ENCODE measurements at places on chromosomes 4 and X. TPM values are rescaled to one million over a fixed set of nuclear protein-coding genes. Genes with fewer than 3 reads are reported as not detected.

GRCh38 chrX:24513416-24513815, 48.3 kb downstream of the PDK3 start:
- DNase-seq, result no peak

Gene BEND2
- total RNA-seq, result not detected

DNA sequence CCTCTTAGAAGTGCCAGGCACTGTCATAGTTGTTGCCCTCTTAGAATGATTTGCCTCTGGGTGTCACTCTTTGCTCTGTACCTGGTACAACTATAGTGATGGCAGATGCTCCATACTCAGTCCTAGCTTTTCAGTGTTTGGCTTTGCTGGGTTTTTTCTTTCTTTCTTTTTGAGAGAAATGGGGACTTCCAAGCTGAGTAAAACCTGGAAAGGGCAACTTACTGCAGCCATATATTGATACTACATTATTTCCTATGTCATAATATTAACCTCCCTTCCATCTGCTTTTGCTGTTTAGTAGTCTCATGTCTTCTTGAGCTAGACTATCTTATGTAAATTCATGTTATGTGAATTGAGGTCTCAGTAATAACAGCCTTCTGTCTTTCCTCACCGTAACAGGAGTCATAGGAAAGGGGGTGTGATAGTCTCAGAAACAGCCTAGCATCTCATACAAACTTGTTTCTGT, 49.0 kb downstream of the NIPAL1 start:
- DNase-seq, result no peak

GRCh38 chrX:21438792-21439191, 64.6 kb downstream of the CNKSR2 start:
- DNase-seq, result no peak

- DNase-seq, result no peak
Observed at GRCh38 chr4:114267976-114268375, 288.5 kb upstream of the ARSJ start.

Gene SLC6A8
- 0.68 TPM for total RNA-seq

Gene AKAP17A
- 49.2 TPM for total RNA-seq

DNA sequence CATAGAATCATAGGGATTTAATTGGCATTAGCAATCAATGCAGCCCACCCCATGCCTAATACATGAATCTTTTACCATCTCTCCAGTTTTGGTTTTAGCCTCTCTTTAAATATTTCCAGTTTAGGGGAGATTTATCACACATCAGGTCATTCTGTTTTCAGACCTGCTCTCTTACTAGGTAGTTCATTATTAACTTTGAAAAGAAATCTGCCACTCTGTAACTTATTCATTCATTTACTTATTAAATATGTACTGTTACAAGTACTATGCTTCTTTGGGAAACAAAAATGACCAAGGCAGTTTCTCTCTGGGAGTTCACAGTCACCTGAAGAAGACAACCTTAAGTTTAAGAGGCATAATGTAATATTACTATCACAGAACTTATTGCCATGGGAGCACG, 62.1 kb downstream of the USO1 start:
- DNase-seq, result no peak

Gene REPS2
- not detected for total RNA-seq

DNA sequence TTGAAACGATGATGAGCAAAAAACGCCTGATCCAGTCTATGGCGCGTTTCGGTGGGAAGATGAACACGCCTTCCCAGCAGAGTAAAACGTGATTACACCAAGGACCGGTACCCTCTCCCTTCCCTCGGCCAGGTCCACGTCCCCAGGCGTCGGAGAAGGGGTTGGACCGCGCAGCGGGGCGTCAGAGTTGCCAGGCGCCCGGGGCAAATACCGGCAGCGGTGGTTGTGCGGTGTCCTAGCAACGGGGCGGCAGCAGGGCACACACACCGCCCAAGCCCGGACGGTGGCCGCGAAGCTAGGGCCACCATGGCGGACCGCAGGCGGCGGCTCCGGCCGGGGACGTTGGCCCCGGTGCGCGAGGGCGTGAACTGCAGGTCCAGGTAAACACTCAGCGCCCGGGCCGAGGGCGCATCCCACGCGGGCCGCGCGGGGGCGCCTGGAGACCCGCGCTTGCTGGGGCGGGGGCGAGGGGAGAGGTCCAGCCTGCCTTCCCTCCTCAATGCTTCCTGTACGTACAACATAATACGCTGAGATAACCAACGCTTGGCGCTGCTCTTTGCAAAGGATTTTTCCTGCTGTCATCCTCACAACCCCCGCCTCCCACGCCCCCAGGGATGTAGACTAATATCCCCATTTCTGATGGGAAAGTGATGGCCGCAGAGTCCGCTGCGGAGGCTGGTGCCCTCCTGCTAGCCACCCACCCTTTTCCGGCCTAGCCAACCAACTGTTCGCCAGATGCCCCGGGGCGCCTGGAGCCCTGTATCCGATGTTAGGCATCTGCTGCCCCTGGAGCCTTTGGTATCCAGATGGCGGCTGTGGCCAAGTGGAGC, at the start of gene FAM47E:
FAM47E (plus strand) TSS at position 281 of the 830 bp plus-strand sequence; CDS start at position 307, 26 bp downstream.
- peak; percentile 35 for DNase-seq

Gene FAM133A
- total RNA-seq, result not detected

- DNase-seq, result no peak
Observed at GRCh38 chr4:7083597-7084563, 16.0 kb upstream of the GRPEL1 start.

GRCh38 chr4:185999207-185999606, 69.7 kb upstream of the TLR3 start:
- DNase-seq, result no peak

Gene FREM3
- total RNA-seq, result not detected

Gene FGA
- not detected for total RNA-seq

Gene FAT4
- total RNA-seq, result not detected

Gene ADAM29
- not detected for total RNA-seq

Gene FGFBP2
- total RNA-seq, result 8.6 TPM

Gene CYTL1
- total RNA-seq, result not detected

DNA sequence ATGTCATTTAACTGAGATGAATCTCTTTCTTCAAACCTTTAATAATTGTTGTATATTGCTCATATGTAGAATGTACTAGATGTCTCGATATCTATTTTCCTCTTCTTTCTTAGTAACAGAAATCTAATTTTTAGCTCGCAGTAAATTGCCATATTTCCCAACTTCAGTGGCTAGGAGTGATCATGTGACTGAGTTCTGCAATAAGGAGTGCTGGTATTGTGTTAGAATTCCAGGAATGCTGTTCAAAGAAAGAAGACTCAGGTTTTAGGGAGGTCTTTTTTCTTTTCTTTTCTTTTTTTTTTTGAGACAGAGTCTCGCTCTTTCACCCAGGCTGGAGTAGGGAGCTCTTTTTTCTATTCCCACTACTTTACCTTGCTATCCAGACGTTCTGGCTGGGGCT, 81.7 kb downstream of the SLC10A7 start:
- DNase-seq, result no peak

Gene PITX2
- not detected for total RNA-seq

DNA sequence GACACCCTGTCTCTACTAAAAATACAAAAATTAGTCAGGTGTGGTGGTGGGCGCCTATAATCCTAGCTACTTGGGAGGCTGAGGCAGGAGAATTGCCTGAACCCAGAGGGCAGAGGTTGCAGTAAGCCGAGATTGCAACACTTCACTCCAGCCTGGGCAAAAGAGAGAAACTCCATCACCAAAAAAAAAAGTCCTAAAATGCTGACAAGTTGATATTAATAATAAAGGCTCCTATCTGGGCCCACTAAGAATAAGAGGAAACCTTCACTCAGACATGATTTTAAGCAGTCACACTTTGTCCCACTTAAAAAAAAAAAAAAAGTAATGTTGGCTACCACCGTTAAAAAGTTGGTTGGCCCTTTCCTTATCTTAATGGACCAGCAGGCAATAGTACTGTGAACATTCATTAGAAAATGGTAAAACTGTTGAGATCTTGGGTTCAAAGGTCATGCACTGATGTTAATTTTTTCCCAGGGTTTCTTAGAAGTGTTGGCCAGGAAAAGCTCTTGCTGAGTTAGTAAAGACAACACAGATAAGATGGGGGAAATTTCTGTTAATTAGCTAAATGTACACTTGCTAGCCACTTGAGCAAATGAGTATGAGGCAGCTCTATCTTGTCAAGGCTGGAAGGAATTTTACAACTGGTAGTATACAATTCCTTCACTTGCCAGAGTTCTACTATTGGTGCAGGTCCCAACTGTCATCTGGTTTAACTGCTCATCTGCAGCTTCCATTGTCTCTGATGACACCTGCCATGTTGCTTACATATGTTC, 43.6 kb upstream of the BMP2K start:
- DNase-seq, result no peak

Gene TMSB15A
- total RNA-seq, result 0.44 TPM

Gene FOXO4
- 7.8 TPM for total RNA-seq

DNA sequence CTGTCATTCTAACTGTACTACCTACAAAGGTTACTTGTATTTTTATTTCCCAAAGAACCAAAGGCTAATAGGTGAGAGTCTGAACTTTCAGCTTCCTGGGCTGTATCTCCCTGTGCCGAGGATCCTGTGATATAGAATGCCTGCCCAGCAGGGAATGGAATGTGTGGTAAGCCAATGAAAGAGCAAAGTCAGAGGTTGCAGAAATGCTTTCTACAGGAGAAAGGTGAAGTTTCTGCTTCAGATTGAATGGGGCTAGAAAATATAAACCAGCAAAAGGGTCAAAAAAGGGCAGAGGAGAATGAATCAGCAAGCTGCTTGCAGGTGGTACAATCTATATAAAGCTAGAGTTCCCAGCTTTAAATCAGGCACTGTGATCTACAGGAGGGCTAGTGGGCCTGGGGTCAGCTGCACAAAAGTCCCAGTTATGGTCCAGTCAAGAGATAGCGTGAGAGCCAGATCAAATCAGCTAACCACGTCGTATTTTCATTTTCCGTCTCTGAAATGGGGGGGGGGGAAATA, 146.1 kb downstream of the DCTD start:
- DNase-seq, result no peak

- no peak for DNase-seq
Observed at GRCh38 chr4:6107114-6107791, 89.0 kb upstream of the C4orf50 start.

Gene DDX53
- not detected for total RNA-seq

- DNase-seq, result no peak
Observed at GRCh38 chr4:159002950-159003349, 99.9 kb upstream of the RAPGEF2 start.

DNA sequence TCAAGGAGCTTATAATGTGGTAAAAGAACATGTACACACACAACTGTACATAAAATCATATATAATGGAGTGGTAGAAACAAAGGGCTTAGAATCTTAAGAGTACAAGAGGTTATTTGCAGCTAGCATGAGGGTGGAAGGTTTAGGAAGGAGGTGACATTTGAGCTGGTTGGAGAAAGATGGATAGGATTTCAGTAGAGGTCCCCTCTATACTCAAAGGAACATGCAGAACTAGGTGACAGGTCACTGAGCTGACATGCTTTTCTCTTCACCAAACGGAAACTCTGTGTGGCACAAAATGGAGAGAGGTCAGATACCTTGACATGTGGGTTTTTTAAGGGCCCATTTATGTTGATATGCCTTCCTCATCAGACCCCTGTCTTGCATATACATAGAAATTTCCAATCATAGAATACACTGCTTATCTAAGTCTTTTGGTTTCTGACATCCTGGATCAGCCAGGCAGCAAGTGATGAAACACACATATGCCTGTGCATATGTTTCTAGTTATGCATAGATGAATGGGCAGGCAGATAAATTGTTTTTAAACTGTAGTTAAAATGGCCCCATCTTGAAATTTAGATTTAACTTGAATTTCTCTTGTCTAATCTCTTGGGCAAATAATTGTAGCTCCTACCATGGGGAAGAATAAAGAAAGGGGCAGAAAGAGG, 29.3 kb downstream of the CLCN5 start:
- DNase-seq, result no peak

DNA sequence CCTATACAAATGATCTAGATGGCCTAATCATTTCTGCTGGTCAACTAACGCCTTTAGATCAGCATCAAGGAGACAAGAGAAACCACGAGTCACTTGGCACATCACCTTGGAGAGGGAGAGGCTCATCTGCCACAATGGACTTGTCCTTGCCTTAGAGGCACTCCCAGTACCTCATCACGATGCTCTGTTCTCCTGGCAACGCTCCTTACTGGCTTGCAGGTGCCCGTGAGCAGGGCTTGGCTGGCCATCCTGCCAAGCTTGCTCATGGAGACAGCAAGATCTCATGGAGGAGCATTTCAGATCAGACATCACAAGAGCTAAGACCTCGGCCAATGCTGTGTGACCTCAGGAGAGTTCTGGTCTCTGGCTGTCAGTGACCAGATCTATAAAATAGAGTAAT, 2.7 kb upstream of the SMIM20 start:
- no peak for DNase-seq

DNA sequence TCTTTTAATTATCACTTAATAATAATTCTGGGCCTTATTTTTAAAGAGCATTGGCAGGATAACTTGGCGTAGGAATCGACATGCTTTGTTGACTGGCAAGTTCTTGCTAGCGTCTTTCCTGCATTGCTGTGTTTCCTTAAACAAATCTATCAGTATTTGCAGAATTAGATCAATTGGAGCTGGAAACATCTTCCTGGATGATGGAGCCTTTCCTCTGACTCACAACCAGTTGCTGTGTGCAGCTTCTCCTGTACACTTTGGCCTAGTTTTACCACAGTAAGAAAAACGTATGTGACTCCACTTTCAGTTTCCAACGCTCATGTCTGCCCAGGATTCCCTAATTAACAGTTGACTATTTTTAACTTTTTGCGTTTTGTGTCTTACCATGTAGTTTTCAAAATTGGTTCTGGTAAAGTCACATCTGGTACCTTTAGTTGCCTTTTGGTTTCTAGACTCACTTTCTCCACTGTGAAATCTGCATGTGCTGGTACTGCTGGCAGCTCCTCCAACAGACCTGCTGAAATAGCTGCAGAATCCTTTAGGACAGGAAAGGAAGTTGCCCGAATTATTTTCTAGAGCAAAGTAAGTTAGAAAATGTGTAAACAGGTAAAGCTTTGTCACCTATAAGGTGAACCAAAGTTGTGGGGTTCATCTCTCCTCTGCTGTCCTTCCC, 553.2 kb upstream of the FAT1 start:
- DNase-seq, result no peak

GRCh38 chr4:10783351-10783750, 98.8 kb upstream of the CLNK start:
- DNase-seq, result no peak

- no peak for DNase-seq
Observed at GRCh38 chr4:141786946-141787345, 150.6 kb downstream of the IL15 start.

GRCh38 chr4:15568821-15569220, 86.3 kb downstream of the FBXL5 start:
- no peak for DNase-seq

- DNase-seq, result no peak
Observed at GRCh38 chr4:169253904-169254303, 16.9 kb downstream of the SH3RF1 start.

- peak; percentile 24 for DNase-seq
Observed at GRCh38 chrX:17689971-17690409, 47.3 kb upstream of the SCML1 start.

- DNase-seq, result no peak
Observed at GRCh38 chr4:151933122-151933827, 172.5 kb upstream of the GATB start.

GRCh38 chr4:111040904-111041303, 418.0 kb upstream of the PITX2 start:
- DNase-seq, result no peak

Data from activated naive CD8-positive, alpha-beta T cell treated with anti-CD3 and anti-CD28 coated beads for 36 hours (primary cell).